ENCODE measurements at places on chromosomes 5 and 9. TPM values are rescaled to one million over a fixed set of nuclear protein-coding genes. Genes with fewer than 3 reads are reported as not detected.

HACD4 gene
- total RNA-seq, result 1.5 TPM

FCN2 gene
- not detected for total RNA-seq

GRCh38 chr5:176817369-176817840 is 7.0 kb downstream of the UNC5A start:
- DNase-seq, result no peak

C9 gene
- total RNA-seq, result not detected

DNA sequence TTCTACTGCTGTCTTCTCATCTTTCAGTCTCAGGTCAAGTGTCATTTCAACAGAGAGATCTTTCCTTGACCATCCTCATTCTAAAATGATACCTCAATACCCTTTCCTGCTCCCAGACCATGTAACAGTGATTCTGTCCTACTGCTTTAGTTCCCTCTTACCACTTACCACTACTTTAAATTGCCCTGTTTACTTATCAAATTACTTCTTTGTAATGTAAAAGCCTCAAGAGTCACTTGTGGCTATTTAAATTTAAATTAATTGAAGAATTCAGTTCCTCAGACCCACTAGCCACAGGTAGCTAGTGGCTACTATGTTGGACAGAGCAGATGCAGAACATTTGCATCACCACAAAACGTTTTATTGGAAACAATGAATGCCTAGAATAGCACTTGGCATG is 217.3 kb downstream of the ADAMTS6 start:
- DNase-seq, result no peak

DNA sequence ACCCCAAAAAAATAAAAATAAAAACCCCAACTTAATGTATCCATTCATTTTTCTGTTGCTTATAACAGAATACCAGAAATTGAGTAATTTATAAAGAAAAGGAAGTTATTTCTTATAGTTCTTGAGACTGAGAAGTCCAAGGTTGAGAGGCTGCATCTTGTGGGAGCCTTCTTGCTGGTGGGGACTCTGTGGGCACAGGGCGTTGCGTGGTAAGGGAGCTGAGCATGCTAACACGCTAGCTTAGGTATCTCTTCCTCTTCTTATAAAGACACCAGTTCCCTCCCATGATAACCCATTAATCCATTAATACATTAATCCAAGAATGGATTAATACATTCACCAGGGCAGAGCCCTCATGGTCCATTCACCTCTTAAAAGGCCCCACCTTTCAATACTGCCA is 150.9 kb downstream of the ZSWIM6 start:
- DNase-seq, result no peak

DNA sequence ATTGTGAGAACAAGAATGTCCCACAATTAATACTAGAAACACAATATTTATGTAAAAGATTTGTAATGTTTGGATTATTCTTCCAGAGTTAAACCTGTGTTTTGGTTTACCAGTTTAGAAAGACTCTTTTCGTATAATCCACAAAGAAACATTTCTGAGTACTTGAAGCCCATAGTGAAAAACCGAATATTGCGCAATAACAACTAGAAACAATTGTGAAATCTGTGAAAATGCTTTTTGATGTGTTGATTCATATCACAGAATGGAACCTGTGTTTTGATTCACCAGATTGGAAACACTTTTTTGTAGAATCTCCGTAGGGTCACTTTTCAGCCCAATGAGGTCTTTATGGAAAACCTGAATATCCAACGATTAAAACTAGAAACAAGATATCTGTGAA is 386.2 kb downstream of the PRDM9 start:
- DNase-seq, result no peak

ADGRD2 gene
- total RNA-seq, result 1.5 TPM

PCDHGB4 gene
- 25.1 TPM for total RNA-seq

GRCh38 chr5:93161661-93162654 is 419.1 kb downstream of the NR2F1-AS1 start:
- peak; percentile 3 for DNase-seq

ADAMTS12 gene
- total RNA-seq, result 7.6 TPM

IFNE gene
- total RNA-seq, result not detected

- DNase-seq, result no peak
Measured at GRCh38 chr9:138022121-138022741, 144.6 kb downstream of the CACNA1B start.

- DNase-seq, result no peak
Measured at GRCh38 chr9:92446536-92446935, 22.3 kb upstream of the OMD start.

GRCh38 chr5:108739376-108739775 is 8.3 kb upstream of the FER start:
- no peak for DNase-seq

IGFBPL1 gene
- total RNA-seq, result 239 TPM

DNA sequence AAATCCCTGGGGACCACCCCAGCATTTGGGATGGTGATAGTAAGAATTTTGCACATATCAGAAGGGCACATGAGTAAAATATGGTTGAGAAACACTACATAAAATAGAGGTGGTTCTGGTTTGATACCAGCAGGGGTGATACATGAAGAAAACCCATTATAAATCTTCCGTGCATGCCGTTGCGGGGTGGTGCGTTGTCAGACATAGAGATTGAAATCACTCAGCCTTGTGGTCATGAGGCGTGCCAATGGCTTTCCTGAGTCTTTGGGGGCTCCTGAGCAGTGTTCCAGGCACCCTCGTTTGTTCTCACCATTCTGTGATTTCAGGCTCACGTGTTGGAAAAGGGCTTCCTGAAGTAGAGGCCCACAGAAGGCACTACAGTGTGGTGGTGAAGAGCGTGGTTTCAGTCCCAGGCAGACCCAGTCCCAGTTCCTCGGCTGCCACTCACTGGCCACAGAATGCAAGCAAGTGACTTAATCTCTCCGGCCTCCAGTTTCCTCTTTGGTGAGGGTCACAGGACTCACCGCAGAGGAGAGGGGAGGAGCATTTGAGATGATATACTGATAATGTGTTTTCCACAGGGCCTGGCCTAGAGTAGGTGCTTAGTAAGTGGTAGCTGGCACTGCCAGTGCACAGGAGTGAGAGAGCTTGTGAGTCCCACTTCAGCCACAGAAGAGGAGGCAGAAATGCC is 20.5 kb upstream of the GLRX start:
- no peak for DNase-seq

GRCh38 chr9:1028501-1029190 is 21.5 kb upstream of the DMRT2 start:
- no peak for DNase-seq

- no peak for DNase-seq
Measured at GRCh38 chr9:90834828-90835595, 33.4 kb downstream of the SYK start.

- DNase-seq, result no peak
Measured at GRCh38 chr9:3578786-3579185, 53.0 kb upstream of the RFX3 start.

All from cerebellum (tissue), 4 donors.